ENCODE measurements at places on chromosomes 5 and 9.

DNA sequence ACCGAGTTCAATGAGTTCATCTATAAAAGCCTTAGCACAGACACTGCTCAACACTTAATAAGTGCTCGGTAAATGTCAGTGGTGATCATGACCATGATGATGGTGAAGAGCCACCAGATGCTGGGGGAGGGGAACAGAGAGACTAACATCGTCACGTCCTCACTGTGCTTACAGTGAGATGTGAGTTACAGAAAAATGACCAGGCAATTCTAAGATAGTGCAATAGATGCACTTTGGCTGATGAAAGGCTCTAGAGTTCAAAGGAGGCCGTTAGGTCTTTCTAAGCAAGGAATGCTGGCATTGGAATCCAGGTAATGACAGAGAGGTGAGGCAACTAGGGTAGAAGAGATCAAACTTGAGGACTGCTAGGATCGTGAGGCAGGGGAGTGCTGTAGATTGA, 36.7 kb downstream of the ARL15 start:
- no peak for DNase-seq

GRCh38 chr5:1437226-1437829, 7.9 kb downstream of the SLC6A3 start:
- DNase-seq = no peak

- DNase-seq = no peak
Observed at GRCh38 chr5:39200081-39200480, 19.3 kb downstream of the FYB1 start.

GRCh38 chr9:103985077-103985476, 109.0 kb upstream of the SMC2 start:
- no peak for DNase-seq

DNA sequence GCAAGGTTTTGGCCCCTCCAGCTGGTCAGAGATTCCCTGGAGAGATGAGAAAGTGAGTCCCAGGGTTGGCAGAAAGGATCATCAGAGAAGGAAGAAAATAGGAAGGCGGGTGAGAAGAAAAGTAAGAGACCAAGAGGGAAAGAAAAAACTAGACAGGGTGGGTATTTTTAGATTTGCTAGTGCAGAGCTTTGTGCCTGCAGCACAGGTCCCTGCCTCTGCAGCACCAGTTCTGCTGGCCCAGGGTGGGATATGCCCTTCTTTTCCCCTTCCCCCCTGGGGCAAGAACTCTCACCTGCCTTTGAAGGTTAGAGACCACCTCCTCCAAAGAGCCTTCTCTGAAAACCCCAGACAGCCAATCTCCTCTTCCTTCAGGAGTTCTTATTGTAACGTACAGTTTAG, 90.3 kb upstream of the EGFLAM start:
- no peak for DNase-seq

DNA sequence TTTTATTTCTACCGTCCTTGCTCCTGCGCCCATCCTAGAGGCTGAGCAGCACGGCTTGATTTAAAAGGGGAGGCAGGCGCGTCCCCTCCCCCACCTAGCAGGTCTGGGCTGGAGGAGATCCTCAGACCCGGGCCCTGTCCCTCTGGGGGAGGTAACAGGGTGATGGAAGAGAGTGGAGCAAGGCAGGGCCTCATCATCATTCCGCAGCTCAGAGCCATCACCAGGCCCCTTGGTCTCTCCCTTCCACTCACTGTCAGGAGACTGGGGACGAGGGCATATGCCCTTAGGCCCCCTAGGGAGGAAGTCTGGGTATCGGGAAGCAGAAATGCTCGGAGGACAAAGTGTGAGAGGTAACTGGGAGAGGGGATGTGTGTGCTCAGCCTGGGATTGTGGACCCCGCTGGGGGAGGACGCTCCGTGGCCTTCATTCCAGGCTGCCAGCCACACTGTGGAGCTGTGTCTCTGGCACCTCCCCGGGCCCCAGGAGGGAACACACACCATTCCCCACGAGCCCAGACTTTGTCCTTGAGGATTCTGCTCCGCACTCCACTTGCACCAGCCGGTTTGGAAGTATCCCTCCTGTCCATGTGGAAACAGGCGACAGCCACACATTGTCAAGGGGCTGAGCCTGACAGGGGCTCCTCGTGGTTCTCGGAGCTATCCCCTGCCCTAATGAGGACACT, 761 bp downstream of the REEP2 start:
- no peak for DNase-seq

DNA sequence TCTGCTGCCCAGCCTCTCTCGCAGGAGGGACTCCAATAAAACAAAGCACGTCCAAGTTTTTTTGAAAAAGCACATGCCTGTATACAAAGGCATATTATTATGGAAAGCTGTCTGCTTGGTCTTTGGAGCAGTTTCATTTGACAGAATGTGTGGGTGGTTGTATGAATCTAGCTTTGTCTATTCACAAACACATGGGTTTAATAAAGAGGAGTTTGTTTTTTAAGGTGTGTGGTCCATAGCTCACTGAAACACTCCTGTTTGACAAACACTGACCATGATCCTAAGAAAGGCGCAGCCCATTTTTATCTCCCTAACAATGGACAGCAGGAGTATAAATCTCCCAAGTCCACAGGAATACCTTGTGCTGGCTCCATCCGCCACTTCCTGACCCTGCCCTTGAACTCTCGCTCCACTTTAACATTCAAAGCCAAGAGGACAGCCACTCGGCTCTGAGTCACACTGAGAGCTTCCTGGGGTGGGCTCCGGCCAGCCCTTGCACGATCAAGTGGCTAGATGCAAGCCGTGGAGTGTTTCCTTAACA, 371.9 kb downstream of the EBF1 start:
- no peak for DNase-seq

DNA sequence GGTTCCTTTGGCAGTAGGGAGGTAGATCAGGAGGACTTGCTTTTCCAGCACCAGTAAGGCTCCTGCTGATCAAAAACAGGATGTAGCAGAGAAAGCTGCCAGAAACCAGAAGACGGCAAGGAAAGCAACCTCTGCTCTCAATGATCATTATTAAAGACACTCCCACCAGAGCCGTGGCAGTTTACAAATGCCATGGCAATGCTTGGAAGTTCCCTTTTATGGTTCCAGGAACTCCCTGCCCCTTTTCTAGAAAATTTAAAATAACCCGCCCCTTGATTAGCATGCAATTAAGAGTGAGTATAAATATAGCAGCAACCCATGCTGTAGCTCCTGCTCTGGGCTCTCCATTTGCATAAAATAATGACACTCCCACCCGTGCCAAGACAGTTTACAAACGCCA, 16.1 kb downstream of the EQTN start:
- DNase-seq = no peak

DNA sequence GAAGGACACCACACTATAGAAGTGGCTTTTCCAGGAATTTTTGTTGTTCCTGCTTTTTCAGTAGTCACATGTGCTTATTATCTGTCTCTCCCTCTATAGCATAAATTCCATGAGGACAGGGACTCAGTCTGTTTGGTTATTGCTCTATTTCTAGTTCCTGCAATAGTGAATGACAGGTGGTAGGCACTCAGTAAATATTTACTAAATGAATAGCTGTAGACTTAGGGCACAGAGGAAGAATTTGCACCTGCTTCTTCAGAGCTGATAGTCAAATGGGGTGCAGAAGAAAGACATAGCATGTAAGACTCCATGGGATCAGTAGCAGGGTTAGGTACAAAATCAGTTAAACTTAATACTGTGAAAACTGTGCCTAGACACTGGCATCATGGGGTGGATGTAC, 580.2 kb downstream of the CCDC171 start:
- no peak for DNase-seq

DNA sequence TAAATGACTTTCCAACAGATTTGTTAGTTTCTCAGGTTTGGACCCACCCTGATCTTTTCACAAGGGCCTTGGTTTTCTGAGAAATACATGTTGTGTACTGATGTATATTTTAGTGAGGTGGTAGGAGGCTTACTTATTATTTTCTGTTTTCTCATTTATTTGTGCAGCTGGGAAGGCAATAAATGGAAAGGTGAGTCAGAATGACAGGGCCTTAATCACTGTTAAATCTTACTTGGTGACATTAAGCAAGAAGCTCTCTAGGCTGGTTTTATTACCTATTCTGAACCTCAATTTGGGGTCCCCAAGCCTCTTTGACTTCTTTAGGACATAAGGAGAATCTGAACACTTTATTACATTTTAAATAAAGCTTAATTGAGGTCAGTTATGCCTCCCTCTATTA, 214.0 kb upstream of the DAB2 start:
- no peak for DNase-seq

DNA sequence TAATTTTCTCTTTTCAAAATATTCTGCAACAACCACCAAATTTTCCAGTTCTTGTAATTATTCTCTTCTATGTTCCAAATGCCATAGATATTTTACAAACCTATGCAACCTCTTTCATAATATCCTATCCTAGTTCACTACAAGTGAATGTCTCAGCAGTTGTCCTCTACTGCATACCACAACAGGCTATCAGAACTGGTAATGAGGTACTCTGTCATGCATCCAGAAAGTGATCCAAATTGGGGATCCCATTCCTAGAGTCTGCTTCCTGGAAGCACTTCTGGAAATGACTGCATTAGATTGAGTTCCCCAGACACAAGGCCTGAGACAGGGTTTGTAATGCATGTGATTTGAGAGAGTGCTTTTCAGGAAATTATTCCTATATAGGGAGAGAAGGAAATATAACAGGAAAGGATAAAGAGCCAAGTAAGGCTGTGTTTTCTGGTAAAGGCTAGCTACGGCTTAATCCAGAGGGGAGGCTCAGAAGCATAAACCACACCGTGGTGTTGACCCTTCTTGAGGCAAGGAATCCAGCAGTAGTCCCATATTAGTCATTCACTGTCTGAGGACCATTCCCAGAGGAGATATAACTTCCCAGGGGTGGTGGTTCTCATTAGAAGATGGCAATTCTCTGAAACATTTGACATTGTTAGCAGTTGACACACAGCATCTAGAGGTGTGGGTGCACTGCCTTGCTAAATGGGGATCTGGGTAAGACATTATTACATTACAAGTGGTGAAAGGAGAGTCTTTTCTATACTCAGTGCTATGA, 80.3 kb upstream of the FST start:
- DNase-seq = no peak

- DNase-seq = no peak
Observed at GRCh38 chr9:36415822-36416525, 15.9 kb upstream of the RNF38 start.

GRCh38 chr9:92666236-92666635, 3.7 kb downstream of the IPPK start:
- no peak for DNase-seq

- no peak for DNase-seq
Observed at GRCh38 chr5:72281764-72282499, 38.1 kb downstream of the MRPS27 start.

Measured in esophagus squamous epithelium (tissue), 5 donors.